Vagina (tissue), 2 donors: ENCODE measurements at places on chromosomes 4 and X.

DNA sequence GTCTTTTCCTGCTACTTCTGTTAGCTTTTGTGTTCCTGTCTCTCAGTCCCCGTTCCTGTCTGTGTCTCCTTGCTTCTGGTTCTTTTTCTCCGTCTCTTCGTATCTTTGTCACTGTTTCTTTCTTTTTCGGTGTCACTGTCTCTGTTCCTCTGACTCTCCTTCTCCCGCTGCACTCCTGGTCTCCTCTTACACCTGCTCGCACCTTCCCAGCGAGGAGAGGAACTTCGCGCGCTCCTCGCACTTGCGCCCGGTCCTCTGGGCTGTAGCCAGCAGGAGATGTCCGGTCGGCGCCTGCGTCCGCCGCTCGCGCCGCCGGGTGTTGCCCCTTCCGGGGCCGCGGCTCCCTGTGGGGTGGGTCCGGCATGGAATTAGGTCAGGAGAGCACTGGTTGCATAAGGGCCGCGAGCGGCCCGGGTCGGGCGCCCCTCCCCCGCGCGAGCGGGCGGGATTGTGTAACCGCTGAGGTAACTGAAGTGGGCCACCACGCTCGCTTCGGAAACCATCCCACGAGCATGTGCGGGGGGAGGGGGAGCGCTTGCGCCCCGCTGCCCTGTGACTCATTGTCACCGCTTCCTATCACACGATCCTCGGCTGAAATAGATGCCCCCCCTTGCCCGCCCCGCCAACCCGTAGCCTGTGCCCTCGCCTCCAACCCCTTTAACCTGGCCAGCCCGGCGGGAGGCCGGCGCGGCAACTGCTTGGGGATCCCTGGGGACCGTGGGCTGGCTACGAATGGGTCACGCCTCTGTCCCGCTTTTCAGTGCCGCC lies 1.6 kb downstream of the LONRF3 start:
- no peak for DNase-seq

DNA sequence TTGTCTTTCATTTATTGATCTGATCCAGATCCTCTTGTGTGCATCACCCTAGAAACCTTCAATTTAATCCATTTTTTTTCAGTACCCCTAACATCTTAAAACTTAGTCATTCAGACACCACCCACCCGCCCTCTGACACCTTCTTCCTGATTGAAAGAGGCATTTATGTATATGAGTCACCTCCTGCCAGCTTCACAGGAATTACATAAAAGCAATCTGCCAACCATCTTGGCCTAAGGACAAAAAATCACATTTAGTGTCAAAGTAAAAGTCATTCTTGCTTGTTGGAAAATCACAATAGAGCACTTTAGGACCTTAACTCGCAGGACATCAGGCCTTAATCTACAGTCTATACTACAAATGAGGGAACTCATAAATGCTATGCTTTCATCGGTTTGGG lies 52.1 kb downstream of the NDST3 start:
- no peak for DNase-seq

GRCh38 chr4:140027101-140027500 lies 126.9 kb downstream of the MAML3 start:
- DNase-seq = no peak

DNA sequence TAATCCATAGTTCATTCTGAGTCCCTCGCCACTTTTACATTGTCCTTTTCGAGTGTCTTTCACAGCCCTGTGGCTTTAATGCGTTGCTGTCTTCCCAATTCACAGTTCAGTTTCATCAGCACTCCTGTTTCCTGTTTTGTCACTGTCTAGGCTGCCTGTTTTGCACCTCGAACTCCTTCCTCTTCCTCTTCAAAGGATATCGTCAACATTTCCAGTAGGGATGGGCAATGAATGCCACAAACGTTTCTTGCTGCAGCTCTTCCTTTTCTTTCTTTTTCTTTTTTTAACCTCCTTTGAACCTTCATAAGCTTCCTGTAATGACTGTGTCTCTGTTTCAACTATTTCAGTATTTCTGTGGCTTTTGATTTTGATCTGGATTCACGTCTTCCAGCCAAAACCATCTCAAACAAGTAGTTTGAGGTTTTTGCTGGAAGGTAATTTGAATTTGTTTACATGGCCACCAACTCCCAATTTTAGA lies 105.4 kb downstream of the ANXA3 start:
- no peak for DNase-seq

DNA sequence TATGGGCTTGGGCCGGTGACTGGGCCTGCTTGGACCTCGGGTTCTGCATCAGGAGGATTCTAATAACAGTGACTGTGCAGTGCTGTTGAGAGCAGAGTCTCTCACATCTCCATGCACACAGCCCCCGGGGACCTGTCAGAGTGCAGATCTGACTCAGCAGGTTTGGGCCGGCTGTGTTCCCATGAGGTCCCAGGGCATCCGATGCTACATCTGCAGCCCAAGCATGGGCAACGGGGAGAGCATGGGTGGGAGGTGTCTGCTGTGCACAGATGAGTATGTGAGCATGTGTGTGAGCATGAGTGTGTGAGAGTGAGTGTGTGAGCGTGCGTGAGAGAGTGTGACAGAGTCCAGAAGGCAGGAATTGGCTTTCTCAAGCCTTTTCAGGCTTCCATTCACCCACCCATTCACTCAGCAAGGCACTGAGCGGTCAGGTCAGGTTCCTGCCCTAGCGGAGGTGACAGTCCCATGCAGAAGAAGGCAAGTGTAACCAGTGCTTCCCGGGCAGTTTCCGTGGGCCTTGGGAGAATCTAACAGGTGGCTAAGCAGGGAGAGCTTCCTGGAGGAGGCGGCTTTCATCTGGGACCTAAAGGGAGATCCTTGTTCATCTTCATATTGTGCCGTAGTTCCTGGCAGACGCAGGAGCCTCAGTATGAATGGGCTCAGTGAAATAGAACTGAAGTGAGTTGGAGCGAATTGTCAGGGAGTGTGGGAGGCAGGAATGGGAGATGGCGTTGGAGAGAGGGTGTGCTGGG lies 62.6 kb downstream of the SORCS2 start:
- no peak for DNase-seq

DNA sequence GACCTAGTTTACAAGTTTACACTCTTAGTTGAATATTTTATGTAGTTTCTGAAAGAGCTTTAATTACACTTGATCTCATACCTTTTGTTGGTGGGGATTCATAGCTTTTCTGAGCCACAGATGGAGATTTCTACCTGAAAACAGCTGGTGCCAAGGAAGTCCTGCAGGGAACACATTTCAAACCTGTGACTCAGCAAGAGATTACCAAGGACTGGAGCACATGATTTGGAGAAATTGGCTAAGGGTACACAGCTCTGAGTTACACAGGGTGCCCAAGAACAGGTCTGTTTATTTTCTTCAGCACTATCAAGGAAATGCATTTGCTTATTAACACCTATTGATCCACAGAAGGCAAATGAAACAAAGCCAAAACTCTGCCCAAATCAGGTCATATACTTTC lies 691.5 kb downstream of the KCTD8 start:
- DNase-seq = no peak

DNA sequence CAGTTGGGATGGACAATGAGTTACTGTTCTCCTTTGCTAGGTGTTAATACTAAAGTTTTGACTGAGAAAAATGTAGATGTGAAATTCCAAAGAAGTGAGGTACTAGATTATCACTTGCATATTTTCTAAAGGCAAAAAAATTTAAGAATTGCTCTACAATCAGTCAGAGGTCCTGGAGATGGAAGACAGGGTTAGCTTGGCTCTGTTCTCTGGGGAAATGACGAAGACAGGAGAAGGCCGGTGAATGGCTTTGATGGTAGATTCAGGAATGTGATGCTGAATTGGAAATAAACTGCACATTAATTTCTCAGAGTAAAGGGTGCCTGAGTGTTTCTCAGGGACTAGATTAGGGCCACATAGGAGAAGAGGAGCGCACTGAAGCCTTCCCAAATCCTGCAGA lies 214.0 kb upstream of the LEF1 start:
- no peak for DNase-seq

DNA sequence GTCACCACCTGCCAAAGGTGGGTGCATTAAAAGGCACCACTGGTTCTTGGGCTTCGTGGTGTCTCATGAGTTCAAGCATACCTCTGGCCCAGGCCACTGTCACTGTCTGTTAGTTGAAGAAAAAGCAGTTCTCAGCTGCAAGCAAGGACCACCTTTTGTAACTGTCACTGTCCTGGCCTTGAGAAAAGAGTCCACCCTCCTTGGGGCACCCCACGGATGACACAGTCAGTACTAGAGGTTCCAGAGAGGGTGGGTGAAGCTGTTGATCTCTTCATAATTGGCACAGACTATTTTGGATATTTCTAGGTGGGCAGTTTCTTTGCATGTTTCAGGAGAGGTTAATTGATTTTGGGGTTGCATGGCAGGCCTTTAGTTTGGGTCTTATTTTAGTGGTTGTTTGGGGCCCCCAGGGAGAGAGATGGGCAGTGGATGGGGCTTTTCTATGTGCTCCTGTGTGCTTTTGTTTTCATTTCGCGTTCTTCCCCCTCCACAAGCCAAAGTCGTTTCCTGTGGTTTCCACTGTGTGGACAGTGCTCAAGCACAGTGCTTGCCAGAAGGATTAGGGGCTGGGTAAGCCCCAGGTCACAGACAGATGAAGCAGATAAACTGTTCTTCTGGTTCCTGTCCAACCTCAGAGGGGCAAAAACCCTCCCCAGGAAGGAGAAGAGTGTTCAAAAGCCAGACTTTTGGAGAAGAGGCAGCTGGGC lies 156.2 kb upstream of the PPP1R2C start:
- DNase-seq = no peak

GRCh38 chrX:67614423-67614822 lies 70.6 kb downstream of the AR start:
- DNase-seq = no peak

- DNase-seq = no peak
Observed at GRCh38 chr4:177895136-177895535, 452.9 kb upstream of the AGA start.

GRCh38 chr4:26248647-26249046 lies 72.2 kb upstream of the RBPJ start:
- no peak for DNase-seq

DNA sequence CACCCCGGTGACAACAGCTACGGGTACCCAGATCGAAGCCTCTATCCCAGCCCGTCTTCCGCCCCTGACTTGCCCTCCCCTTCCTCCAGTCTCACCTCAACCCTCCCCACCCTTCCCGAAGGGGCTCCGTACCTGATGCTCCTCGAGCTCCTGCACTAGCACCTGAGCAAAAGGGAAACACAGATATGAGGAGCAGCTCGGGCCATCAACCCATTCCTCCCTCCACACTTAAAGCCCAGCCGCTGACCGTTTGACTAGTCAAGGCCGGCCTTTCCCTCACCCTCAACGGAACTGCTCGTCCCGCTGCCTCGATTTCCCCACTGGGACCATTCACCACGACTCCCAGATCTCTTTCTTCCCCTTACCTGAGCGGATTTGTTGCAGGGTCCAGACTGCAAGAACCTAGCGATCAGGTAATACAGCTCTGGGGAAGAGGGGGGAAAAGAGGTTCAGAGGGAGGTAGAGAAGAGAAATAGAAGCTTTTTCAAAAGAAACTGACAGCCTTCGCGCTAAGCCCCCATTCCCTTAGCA lies 731 bp downstream of the BRWD3 start:
- DNase-seq = no peak

GRCh38 chr4:86279293-86279960 lies 80.4 kb downstream of the MAPK10 start:
- no peak for DNase-seq

GRCh38 chrX:41133551-41133950 lies 48.3 kb downstream of the USP9X start:
- DNase-seq = no peak

DNA sequence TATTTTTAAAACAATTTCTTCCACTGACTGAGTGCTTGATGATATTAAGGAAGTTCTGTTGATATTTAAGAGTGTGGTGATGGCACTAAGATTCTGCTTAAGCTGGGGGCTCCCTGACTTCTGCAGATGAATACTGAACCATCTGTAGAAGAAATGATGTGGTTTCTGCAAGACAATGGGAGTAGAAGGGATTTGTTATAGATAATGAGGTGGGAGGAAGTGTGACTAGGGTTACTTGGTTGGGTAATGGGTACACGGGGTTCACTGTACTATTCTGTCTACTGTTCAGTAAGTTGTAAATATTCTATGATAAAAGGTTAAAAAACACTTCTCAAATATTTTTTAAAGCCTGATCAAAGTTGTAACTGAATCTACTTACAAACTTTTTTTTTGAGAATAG lies 60.9 kb upstream of the TXK start:
- no peak for DNase-seq

DNA sequence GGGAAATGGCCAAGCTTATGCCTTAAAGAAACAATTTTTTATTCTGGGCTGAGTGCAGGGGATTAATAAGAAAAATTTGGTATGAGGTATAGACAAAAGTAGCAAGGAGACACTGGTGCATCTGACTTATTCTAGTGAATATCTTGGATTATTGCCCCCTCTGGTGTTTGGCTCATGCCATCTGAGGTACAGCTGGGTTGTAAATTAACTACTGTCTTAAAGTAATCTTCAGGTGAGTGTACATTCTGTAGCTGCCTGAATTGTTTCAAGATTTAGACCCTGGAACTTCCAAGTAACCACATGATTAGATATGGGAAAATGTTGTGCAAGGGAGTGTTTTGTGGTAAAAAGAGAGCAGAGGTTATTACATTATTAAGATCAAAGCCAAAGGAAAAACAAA lies 988.7 kb downstream of the FAM133A start:
- no peak for DNase-seq

GRCh38 chr4:12894062-12894461 lies 590.1 kb downstream of the RAB28 start:
- no peak for DNase-seq

GRCh38 chrX:119273420-119274192 lies 37.5 kb downstream of the PGRMC1 start:
- no peak for DNase-seq

GRCh38 chr4:47088298-47088697 lies 56.9 kb downstream of the GABRB1 start:
- no peak for DNase-seq

- DNase-seq = no peak
Observed at GRCh38 chrX:131330735-131331134, 41.6 kb upstream of the IGSF1 start.

- no peak for DNase-seq
Observed at GRCh38 chr4:61301271-61301670, 101.1 kb downstream of the ADGRL3 start.

DNA sequence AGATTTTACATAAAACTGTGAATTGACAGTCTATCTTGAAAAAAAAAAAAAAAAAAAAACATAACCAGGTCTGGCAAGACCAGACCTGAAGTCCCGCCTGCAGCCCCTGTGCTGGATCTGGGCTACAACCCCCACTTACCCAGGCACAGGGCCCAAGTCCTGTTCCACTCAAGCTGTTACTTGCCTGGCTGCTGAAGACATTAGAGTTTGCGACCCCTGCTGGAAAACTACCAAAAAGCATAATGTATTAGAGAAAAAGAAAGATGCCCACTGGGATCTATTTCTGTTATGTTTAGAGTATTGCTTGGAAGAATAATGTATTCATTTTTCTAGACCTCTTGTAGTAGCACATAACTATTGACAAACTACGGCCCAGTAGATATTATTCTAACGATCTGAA lies 4.7 kb downstream of the HS3ST1 start:
- no peak for DNase-seq

- DNase-seq = no peak
Observed at GRCh38 chr4:24771241-24771640, 24.1 kb upstream of the SOD3 start.
